ENCODE measurements at places on chromosomes 5 and 9.
A peak's percentile ranks its signal among the peaks of the same experiment; 100 is the strongest.

DNA sequence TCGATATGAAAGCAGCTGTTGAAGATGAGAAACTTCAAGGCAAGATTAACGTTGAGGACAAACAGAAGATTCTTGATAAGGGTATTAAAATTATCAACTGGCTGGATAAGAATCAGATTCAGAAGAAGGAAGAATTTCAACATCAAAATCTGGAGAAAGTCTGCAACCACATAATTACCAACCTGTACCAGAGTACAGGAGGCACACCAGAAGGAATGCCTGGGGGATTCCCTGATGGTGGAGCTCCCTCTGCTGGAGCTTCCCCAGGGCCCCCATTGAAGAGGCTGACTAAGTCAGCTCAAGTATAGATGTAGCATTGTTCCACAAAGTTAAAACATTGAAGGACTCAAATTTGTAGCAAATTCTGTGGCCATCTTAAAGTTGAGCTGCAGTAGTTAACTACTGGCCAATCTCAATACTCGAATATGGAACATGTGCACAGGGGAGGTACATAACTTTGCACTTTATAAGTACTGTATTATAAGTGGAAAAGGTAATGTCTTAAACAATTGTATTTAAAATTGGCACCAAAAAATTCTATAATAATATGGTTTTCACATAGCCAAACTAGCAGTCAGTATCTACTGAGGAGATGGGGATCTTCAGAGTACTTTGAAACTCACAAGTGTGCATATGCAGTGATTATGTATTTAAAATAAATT lies 237.5 kb downstream of the CHSY3 start:
- DNase-seq: no peak

DNA sequence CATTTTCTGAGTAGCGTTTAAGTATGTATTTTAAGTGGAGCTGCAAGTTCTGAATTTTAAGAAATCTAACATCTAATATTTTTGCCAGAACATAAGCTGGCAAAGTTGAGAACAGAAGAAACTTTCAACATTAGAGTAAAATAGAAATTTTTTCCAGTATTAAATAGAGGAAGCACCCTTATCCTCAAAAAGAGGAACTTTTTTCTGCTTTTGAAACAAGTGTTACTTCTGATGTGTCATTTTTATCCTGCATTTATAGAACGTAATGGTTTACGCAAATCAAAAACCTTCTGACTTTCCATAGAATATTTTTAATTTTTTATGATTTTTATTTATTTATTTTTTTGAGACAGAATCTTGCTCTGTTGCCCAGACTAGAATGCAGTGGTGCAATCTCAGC lies 21.8 kb downstream of the ZBED3 start:
- DNase-seq: no peak

GRCh38 chr9:134366223-134367031 lies 40.2 kb downstream of the RXRA start:
- DNase-seq: peak; percentile 95

DNA sequence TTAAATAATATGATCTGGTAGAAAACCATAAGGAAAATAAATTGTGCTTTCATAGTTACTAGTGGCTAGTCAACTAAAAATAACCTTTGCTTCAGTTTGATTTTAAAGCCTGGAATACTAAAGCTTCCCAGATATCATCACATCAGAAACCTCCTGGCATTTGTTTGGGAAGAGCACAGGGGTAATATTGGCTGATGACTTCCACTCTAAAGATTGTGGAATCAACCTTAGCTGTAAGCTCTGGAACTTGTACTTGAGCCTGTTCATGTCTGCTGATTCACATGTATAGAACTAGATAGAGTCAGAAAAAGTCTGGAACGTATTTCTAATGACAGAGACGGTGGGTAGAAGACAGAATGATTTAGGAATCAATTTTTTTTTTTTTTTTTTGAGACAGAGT lies 345.0 kb downstream of the CWC27 start:
- DNase-seq: no peak

- DNase-seq: no peak
Observed at GRCh38 chr5:106397700-106398099, 1273.0 kb downstream of the EFNA5 start.

DNA sequence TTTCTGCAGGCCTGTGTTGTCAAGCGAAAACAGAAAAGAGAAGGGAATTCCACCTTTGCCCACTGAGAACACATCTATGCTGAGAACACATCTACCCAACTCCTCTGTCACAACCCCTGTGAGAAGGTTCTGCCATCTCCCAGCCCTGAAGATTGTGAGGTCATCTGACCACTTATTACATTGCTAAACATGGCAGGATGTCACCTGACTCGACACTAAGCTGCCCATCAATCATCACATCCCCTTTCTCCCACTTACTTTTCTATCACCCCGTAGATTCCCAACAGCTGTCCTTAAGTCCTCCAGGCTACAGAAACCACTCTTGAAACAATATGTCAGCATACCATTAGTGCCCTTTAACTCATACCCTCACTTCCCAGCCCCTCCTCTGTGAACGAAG lies 64.2 kb upstream of the PRSS3 start:
- no peak for DNase-seq

GRCh38 chr5:54520438-54520846 lies 2.9 kb downstream of the SNX18 start:
- DNase-seq: peak; percentile 55

- no peak for DNase-seq
Observed at GRCh38 chr5:72093217-72093616, 14.1 kb upstream of the MAP1B start.

DNA sequence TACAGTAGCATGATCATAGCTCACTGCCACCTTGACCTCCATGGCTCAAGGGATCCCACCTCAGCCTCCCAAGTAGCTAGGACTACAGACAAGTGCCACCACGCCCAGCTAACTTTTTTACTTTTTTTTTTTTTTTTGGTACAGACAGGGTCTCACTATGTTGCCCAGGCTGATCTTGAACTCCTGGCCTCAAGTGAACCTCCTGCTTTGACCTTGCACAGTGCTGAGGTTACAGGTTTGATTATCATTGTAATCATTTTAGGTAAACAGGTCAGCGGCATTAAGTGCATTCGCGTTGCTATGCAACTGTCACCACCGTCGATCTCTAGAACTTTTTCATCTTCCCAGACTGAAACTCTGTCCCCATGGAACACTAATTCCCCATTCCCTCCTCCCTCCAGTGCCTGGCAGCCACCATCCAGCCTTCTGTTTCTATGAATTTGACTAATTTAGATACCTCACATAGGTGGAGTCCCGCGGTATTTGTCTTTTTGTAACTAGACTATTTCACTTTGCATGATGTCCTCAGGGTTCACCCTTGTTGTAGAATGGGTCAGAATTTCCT lies 5.8 kb upstream of the CARD19 start:
- DNase-seq: no peak

DNA sequence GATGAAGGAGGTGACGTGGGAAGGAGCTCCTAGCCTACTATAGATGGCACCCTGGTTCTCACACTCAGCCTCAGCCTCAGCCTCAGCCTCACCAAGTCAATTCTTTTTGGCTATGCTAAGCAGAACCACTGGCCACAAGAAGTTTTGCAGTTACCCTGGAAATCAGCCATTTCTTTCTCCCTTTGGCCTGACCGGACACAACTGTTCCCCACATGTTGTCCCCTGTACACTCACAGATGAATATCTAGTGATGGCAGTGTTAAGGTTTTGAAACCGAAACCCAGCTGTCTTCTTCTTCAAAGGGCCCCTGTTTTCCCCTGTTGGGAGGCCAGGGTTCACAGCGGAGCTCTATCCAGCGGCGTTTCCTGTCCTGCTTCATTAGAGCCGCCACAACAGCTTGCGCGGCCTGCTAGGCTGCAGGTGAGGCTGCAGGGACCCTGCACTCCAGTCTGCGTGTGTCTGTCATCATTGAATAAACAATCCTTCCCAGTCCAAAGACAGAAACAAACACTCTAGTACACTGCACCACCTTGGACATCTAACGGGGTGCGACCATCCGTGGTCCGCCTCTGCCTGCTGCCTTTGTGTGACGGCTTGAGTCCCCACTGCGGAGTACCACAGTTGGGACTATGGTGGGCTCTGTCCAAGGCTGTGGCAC lies 250.5 kb downstream of the DENND1A start:
- DNase-seq: peak; percentile 24

GRCh38 chr5:145062280-145063062 lies 772.7 kb downstream of the PRELID2 start:
- no peak for DNase-seq

- DNase-seq: no peak
Observed at GRCh38 chr5:125552486-125552885, 806.0 kb upstream of the ZNF608 start.

- no peak for DNase-seq
Observed at GRCh38 chr9:126327006-126327713, 531 bp downstream of the MVB12B start.

DNA sequence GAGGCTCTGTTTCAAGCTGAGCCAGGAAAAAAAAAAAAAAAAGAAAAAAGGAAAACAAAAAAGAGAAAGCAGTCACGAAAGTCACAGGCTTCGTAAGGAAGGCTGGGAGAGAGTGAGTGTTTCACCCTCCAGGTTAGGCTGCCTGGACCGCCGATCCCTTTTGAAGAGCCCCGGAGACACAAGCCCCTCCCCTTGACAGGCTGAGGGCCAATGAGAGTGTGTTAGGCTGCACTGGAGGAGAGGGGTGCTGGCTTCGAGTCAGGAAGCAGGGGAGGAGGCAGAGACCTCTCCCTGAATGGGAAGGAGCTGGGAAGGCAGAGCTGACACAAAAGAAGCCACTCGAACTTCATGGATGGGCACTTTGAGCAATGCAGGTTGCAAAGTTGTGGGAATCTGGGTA lies at the start of gene NMUR2:
TSS of gene NMUR2 (minus strand) at position 135 of the 400 bp plus-strand sequence. CDS start 166 bp downstream, outside the sequence.
- DNase-seq: peak; percentile 20

GRCh38 chr5:128243958-128244582 lies 160.5 kb downstream of the SLC12A2 start:
- no peak for DNase-seq

- DNase-seq: no peak
Observed at GRCh38 chr9:134827993-134828392, 52.6 kb upstream of the FCN2 start.

- DNase-seq: no peak
Observed at GRCh38 chr5:36569491-36569890, 36.9 kb upstream of the SLC1A3 start.

GRCh38 chr5:149221731-149222342 lies 49.8 kb upstream of the AFAP1L1 start:
- no peak for DNase-seq

DNA sequence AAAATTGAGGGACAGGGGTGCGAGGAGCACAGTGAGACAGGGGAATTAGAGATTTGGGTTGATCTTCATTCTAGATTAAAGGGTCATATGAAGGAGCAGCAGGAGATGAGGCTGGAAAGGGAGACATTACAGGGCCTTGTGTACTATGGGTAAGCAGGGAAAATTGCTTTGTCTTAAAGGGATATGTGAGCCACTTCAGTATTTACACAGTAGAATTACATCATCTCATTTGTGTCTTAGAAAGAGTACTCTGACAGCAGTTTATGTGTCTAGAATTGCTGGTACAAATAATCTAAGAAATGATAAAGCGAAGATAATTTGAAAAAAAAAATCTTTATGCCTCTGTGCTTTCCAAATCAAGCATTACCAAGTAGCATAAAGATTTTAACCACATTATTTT lies 287.0 kb upstream of the ARRDC3 start:
- DNase-seq: no peak
